NCI-H524 treated with DMSO at 0.1 percent for 48 hours (cell line): ENCODE measurements at places on chromosomes 7 and 10.

GRCh38 chr10:593016-593415 lies 96.5 kb downstream of the DIP2C start:
- DNase-seq, result no peak

DNA sequence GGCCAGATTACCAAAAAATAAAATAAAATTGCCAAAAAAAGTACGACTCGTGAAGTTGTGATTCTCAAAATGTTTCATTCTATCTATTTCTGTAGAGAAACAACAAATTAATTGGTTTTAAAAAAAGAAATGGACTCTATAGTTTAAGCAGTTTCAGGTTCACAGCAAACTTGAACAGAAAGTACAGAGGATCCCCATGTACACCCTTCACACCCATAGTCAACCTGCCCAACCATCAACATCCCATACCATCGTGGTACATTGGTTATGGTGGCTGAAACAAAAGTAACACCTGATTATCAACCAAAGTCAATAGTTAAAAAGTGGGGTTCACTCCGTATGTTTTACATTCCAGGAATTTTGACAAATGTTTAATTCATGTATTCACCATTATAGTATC lies 496.1 kb downstream of the ANKRD7 start:
- no peak for DNase-seq

- DNase-seq, result no peak
These were observed 31.2 kb downstream of the CCDC126 start for GRCh38 chr7:23628370-23628769.

DNA sequence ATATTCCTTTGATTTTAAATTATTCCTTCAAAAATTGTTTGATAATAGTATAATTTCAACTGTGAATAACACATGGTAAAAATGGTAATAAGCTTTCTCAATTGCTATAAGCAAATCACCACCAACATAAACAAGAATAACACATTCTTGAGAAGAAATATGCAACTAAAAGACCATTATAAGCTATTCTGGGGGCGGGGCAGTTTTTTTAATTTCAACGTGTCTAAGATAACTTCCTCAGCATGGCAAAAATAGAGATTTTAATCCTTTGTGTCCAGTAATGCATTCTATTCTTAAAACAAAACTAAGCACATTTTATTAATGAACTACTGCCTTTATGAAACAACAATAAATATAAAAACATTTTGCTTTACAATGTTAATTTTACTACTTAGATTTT lies 1.5 kb downstream of the DNAJC12 start:
- no peak for DNase-seq

GRCh38 chr7:71016401-71016800 lies 115.5 kb upstream of the GALNT17 start:
- no peak for DNase-seq

- DNase-seq, result no peak
These were observed 264.6 kb downstream of the DGKB start for GRCh38 chr7:14637968-14638367.

DNA sequence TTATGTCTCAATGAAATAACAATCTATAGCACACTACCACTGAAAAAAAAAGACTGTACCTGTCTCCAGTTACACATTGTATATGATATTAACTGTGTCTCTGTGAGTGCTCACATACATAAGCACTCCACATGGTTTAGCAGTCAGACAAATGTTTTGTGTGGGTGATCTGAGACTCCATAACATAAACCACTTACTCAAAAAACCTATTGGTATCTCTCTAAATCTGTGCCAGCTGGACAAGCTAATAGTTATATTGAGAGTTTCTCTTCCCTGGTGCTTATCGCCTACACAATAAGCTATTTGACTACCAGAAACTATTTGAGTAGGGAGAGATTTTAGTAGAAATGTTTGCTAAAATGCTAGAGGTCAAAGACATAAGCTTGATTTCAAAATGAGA lies 190.1 kb upstream of the AGR3 start:
- no peak for DNase-seq
